ENCODE measurements at places on chromosomes 1 and 21.

DNA sequence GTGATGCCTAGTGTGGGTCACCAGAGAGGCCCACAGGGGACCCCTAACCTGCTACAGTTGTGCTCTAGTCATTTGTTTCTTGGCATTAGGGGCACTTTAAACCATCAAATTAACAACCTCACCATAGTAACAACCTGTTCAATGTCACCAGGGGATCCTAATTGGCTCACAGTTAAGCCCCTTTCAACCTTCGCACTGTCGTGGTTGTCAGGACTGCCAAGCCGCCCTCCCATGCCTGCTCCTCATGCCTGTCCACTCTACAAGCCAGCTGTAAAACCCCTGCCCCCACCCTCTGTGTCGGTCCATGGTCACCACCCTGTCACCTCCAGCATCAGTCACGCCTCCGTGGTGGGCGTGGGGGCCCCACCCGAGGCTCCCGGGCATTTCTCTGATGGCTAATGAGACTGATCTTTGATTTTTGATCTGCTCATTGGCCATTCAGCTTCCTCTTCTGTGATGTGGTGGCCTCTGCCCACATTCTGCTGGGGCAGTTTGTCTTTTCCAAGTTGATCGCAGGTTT is 96.6 kb downstream of the WDR4 start:
- DNase-seq: no peak

GRCh38 chr1:36782785-36783184 is 251.5 kb downstream of the GRIK3 start:
- DNase-seq: no peak

DNA sequence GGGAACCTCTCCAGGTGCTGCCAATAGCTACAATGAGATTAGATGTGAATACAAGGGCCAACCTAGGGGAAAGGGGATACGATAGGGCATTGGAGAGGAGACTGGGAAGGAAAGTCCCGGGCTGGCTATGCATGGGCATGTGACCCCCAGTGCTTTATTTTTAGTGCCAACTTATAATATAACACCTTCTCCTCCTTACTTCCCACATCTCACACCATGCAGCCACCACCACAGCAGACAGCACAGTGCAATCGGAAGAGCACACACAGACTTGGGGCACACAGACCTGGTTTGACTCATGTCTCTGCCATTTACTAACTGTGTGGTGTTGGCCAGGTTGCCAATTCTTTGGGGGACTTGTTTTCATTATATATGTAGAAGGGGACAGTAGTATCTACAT is 85.4 kb downstream of the TOMM20 start:
- peak; percentile 40 for DNase-seq

GRCh38 chr1:161357073-161357472 is 10.6 kb downstream of the CFAP126 start:
- no peak for DNase-seq

- no peak for DNase-seq
Measured at GRCh38 chr1:232020352-232020751, 393.8 kb downstream of the DISC1 start.

GRCh38 chr1:56068210-56068609 is 511.2 kb downstream of the PLPP3 start:
- DNase-seq: no peak

DNA sequence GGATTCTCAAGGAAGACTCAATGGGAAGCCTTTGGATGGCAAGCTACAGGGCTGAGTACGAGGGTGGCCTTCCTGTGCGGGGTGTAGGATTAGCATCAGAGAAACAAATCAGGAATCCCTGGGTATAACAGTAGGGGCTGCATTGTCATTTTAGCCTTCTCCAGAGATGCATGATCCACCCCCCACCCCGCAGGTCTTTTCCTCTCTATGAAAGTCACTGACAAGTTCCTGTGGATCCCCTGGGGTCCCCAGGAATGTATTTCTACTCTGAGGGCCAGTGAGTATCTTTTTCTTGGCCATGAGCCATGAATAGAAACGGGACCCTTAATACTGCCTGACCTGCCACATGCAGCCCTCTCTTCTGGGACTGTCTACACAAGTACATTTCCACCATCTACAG is 473.0 kb upstream of the VAMP3 start:
- no peak for DNase-seq

DNA sequence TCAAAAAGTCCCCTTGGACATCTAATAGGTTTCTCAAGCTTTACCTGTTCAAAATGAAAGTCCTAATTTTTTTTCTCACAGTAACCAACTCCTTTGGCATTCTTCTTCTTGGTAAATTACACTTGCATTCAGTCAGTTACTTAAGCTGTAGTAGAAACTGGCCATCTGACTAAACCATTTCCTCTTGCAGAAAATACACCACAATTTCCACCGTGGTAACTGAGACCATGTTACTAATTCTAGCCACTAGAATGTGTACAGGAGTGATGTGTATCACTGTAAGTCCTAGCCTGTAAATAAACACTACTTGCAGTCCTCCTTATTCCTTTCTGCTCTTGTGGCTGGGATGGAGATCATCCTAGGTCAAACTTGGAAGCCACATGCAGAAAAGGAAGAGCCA is 965.4 kb upstream of the TMPRSS15 start:
- DNase-seq: no peak

GRCh38 chr1:56331207-56331891 is 248.0 kb downstream of the PLPP3 start:
- no peak for DNase-seq

DNA sequence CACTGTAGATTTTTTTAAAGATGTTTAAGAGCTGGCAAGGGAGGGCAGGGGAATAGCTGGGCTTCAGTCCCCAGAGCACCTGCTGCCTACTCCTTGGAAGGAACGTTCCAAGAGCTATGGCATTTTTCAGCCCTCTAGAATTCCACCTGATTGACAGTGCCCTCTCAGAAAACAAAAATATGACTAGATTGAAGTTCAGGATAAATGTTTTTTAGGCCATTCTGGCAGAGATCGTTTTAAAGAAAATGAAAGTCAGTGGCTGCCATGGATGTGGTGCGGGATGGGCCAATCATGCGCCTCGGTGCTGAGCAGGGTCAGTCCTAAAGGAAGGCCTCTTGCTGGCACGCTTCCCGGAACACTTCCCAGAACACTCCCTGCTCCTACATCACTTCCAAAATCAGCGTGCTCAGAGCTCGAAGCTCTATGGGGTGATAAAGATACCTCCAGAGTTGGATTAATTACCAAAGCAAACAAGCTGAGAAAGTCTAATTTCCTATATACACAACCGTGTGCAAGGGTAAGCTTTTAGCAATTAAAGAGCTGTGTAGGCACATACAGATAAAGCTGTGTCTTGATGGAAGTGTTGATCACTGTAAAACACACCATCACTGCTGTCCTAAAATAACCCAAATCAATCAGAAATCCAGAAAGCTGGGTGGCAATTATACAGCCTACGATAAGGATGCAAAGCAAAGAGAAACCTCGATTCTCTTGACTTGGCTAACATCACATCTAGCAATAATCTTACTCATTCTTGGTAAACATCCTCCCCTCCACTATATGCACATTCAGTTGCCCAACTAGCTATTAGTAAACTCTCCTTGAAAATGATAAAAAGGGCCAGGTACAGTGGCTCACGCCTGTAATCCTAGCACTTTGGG is 34.6 kb downstream of the TGFBR3 start:
- DNase-seq: no peak

DNA sequence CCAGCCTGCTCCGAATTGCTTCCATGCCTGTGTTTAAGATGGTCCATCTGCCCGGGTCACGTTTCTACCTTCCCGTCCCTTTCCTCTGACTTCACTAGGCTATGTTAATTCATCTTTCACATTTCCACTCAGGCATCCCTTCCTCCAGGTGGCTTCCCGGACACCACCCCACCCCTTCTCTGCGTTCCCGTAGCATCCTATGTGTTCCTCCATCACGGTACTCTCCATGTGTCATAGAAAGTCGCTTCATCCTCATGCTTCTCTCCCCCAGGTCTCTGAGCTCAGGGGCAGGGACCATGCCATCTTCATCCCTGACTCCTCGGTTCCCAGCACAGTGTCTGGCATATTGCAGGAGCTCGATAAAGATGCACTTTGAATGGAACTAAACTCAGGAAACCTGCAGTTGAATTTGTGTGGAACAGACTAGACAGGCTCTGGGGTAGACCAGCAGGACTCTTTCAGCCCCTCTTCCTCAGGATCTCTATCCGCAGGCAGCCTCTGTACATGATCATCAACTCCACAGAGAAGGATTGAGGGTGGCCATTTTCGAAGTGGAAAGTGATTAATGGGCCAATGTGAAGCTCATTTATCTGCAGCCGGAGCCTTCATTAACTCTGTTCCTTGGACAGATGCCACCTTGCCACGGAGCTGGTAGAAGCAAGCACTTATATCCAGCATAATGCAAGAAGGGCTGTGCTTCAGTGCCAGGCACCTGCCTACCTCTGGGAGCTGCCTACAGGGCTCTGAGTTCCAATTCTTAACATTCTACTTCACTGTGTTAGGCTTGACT is 9.1 kb downstream of the C1orf226 start:
- DNase-seq: no peak

GRCh38 chr1:247357781-247358211 is 26.1 kb upstream of the ZNF496 start:
- no peak for DNase-seq

- DNase-seq: no peak
Measured at GRCh38 chr1:153617663-153618062, 1.5 kb upstream of the S100A14 start.

- no peak for DNase-seq
Measured at GRCh38 chr1:25247829-25248754, 838 bp upstream of the RSRP1 start.

Measured in T-helper 2 cell (primary cell).